Umbilical cord (tissue), 2 donors: ENCODE measurements at places on chromosomes 7 and 10. TPM values are rescaled to one million over a fixed set of nuclear protein-coding genes. Genes with fewer than 3 reads are reported as not detected.

Gene CPED1
- total RNA-seq, result 64.8 TPM

Gene CTAGE4
- total RNA-seq, result 17.8 TPM

Gene EVX1
- 1.7 TPM for total RNA-seq

Gene EBLN1
- 3.6 TPM for total RNA-seq

Gene PON1
- total RNA-seq, result 0.24 TPM

Gene GIMAP5
- 10.1 TPM for total RNA-seq

Gene HSPA12A
- 13.0 TPM for total RNA-seq

Gene SOSTDC1
- 1.9 TPM for total RNA-seq

Gene KEL
- total RNA-seq, result not detected

Gene FAM25C
- total RNA-seq, result not detected

Gene ELOVL3
- not detected for total RNA-seq

Gene HABP2
- 0.24 TPM for total RNA-seq

Gene PRSS37
- total RNA-seq, result 0.72 TPM

Gene DNTT
- not detected for total RNA-seq

Gene TAC1
- 4.6 TPM for total RNA-seq

Gene REPIN1
- 24.1 TPM for total RNA-seq

Gene RBP3
- total RNA-seq, result 2.2 TPM

Gene POU6F2
- 2.9 TPM for total RNA-seq

Gene GNGT1
- 2.9 TPM for total RNA-seq

Gene PAX2
- total RNA-seq, result 3.1 TPM

Gene NXPH1
- total RNA-seq, result not detected

Gene CYP26C1
- total RNA-seq, result 0.24 TPM

Gene WIPF3
- 7.5 TPM for total RNA-seq

Gene HOXA10
- total RNA-seq, result 14.2 TPM
